ENCODE measurements at places on chromosomes 11 and 22.

DNA sequence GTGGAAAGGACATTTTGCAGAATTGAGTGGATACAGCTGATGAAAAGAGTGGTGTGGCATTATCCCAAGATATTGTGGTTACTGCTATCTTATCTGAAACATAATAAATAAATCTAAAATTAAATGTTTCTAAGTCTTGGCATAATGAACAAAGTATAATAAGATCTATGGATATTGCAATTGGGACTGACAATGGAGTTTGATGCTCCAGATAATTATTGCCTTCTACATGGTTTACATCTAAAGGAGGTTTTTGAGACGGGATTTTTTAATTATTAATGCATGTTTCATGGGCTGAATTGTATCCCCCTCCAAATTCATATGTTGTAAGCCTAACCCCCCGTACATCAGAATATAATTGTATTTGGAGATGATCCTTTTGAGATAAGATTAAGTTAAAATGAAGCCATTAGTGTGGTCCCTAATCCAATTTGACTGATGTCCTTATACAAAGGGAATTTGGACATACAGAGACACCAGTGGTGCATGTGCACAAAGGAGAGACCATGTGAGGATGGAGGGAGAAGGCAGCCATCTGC is 198.5 kb downstream of the MSANTD4 start:
- no peak for DNase-seq

DNA sequence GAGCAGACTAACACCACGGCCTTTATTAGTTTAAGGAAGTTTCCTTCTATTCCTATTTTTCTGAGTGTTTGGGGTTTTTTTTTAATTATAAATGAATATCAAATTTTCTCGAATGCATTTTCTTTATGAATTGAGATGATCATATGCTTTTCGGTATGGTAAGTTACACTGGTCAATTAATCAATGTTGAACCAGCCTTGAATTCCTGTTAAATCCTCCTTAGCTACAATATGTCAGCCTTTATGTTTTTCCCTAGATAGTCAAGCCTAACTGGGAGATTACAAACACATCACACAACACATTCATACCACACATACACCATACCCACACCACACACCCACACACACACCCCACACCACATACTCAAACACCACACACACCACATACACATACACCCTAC is 247.6 kb downstream of the BRD1 start:
- no peak for DNase-seq

DNA sequence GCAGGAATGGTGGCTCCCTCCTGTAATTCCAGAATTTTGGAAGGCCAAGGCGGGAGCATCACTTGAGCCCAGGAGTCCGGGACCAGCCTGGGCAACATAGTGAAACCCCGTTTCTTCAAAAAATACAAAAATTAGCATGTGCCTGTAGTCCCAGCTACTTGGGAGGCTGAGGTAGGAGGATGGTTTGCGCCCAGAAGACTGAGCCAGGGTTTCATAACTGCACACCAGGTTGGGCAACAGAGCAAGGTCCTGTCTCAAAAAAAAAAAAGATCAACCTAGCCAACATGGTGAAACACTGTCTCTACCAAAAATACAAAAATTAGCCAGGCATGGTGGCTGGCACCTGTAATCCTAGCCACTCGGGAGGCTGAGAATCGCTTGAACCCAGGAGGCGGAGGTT is 6.4 kb downstream of the A4GALT start:
- no peak for DNase-seq

DNA sequence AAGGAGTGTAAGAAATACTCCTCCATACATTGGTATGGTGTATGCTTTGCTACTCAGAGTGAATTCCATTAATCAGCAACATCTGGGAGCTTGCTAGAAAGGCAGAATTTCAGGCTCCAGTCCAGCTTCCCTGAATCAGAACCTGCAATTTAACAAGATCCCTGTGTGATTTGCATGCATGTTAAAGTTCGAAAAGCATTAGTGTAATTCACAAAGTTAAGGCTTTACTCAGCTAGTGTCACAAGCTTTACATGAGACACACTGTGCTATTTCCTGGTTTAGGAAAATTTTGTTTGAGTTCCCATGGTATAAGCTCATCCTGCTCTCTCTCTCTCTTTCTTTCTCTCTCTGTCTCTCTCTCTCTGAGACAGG is 37.0 kb upstream of the HEPHL1 start:
- DNase-seq = no peak

GRCh38 chr11:78259777-78260487 is 71.2 kb downstream of the USP35 start:
- no peak for DNase-seq

GRCh38 chr22:46238541-46238940 is 11.6 kb downstream of the CDPF1 start:
- DNase-seq = no peak
